ENCODE measurements at places on chromosomes 11 and 22.

- no peak for DNase-seq
These were observed 19.3 kb downstream of the HSD17B12 start for GRCh38 chr11:43699870-43700269.

DNA sequence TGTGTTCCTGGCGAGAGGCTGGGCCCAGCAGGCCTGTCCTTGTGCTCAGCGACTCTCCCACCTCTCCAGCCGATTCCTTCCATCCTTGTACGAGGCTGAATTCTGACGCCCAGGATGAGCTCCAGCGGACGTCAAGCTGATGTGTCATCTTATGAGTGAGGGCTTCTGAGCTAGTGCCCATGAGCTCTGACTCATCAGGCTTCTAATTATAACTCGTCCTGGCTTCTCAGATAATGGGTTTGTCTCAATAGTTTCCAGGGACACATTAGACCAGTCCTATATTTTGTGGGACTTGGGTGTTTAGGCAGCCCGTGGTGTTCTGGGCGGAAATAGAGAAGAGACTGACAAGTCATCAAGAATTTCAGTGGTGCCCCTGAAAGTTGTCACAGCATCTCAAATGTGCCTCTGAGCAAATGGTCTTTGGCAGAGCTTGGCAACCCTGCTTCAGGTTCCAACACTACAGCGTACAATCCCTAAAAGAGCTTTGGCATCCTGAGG lies 108.2 kb upstream of the CD44 start:
- DNase-seq = no peak

DNA sequence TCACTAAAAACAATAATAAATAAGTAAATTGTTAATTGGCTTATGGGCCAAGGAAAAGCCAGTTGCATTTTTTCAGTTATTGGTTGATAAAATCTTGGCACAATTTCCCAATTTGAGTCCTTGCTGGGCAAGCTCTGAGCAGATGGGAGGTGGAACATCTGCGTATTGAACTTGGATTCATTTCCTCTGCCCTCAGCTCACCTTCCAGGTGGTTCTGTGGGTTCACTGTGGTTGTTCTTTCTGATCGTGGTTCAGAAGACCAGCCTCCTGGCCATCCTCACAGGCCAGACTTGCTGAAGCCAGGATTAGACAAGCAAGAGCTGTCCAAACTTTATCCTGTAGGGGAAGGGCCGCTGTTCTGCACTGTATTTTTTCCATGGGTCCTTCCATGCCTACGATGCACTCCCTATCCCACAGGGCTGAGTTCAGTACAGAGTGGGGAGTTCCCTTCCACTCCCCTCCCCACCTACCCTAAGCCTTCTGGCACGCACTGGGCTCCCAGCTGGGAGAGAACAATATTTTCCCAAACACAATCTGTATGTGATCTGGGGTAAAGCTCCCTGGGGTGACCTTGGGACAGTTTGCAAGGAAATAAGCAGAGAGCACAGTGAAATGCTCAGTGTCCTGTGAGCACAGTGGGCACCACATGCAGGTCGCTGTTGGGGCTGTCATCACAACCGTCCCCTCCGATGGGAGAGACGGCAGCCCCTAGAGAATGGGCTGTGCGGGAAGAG lies 43.5 kb upstream of the TP53I11 start:
- no peak for DNase-seq

GRCh38 chr11:128624269-128625175 lies 37.2 kb upstream of the ETS1 start:
- DNase-seq = no peak

GRCh38 chr11:36095716-36096115 lies 151.9 kb downstream of the LDLRAD3 start:
- no peak for DNase-seq

DNA sequence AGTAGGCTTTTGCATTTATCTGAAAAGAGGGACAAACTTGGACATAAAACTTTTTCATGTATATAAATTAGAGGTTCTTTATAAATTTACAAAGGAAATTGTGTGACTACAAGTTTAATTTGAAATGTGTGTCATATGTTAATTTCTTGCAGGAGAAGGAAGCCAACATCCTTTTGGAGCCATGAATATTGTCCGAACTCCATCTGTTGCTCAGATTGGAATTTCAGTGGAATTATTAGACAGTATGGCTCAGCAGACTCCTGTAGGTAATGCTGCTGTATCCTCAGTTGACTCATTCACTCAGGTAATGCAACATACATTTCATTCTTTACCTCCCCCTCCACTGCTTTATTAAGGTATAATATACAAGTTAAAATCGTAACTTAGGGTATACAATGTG lies 35.2 kb downstream of the HIKESHI start:
- DNase-seq = no peak

DNA sequence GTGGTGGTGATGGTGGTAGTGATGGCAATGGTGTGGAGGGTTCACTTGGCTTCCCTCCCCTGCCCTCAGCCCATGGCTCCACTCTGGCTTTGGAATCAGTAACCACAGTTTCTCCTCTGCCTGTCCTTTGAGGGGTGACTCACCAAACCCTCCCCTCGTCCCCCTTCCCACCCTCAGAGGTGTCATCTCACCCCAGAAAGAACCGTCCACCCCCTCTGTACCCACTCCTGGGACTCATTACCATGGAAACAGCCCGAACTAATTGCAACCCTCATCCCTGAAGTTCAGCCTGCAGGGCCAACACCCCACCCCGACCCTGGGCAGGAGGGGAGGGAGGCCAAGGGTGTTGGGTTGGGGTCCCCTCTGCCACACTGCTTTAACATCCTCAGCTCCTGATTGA lies 26.6 kb downstream of the PHLDB1 start:
- DNase-seq = no peak

DNA sequence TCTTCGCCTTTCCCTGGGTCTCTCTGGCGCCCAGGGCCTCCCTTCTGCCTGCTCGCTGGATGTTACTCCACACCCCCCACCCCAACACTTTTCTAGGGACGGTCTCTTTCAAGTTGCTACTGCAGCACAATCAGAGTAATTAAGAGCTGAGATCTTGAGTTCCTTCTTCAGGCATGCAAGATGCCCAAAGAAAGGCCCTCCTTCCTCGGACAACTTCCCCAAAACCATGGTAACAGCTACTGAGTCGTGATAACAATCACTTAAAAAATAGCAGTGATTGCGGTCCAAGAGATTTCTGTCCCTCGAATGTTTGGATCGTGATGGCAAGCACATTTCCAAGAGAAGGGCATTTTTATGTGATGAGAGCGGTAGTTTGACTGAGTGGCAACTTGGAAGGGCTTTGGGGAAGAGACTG lies 638 bp upstream of the TENM4 start:
- DNase-seq = no peak

DNA sequence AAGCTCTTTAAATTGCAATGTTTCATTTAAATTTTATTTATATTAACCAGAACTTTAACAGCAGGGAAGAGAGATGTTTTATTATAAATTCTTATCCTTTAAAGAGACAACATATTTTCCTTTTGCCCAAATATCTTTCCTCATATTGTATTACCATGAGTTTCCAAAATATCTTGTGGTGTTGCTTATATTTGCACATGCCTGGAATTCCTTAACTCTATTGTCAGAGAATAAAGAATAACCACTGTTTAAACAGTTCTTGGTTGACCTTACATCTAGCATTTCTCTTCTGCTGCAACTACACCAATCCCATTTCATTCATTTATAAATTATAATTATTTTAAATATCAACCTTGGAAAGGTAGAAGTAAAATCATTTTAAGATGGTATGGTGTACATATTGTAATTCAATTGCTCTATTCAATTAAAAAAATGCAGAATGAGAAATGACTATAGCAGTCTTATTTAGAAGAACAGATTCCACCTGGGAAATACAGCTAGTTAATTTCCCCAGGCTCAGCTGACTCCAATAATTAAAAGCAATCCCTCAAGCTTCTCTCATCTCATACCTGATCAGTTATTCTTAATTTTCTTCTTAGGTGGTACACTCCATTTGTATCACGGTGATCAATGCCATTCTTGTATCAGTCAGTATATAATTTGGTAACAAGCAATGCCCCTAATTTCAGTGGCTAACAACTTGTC lies 923.3 kb downstream of the KCNA4 start:
- no peak for DNase-seq

DNA sequence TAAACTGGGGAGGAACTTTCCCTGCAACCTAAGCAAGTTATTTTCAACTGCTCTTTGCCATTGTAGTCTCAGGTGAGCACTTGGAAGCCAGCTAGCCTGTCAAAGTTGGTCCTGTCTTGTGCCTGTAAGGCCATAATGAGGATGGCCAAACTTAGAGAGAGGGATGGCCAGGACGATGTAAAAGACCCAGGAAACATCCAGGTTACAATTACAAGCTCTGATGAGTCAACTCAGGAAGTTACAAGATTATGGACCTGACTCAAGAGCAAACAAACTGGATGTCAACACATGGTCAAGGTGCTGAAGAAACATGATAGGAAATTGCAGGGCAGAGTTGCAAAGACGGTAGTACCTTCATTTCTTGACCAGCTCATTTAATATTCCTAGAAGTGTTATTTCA lies 1.6 kb downstream of the GTPBP1 start:
- no peak for DNase-seq

DNA sequence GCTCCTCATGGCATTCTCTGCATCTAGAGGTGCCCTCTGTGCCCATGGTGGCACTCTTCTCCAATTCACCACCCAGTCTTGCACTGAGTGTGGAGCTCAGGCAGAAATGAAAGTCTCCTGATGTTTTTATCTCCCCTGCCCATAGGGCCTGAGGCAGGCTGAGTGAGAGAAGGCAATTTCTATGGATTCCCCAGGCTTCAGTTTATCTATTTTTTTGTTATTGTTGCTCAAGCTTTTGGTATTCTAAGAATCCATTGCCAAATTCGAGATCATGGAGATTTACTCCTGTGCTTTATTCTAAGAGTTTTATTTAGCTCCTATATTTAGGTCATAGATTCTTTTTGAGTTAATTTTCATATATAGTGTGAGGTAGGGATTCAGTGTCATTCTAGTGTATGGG lies 40.7 kb downstream of the TSPAN18 start:
- no peak for DNase-seq

DNA sequence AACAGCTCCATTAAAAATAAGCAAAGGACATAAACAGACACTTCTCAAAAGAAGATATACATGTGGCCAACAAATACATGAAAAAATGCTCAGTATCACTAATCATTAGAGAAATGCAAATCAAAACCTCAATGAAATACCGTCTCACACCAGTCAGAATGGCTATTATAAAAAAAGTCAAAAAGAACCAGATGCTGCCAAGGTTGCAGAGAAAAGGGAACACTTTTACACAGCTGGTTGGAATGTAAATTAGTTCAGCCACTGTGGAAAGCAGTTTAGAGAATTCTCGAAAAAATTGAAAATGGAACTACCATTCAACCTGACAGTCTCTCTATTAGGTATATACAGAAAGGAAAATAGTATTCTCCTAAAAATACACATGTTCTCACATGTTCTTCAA lies 102.4 kb upstream of the FIBIN start:
- DNase-seq = no peak

- DNase-seq = no peak
These were observed 97.2 kb downstream of the JRKL start for GRCh38 chr11:96486890-96487611.

GRCh38 chr11:43467958-43468357 lies 109.2 kb downstream of the TTC17 start:
- no peak for DNase-seq

- DNase-seq = no peak
These were observed 35.5 kb downstream of the ACO2 start for GRCh38 chr22:41504397-41504796.

GRCh38 chr11:125977333-125977732 lies 31.5 kb downstream of the VSIG10L2 start:
- no peak for DNase-seq

Data from midbrain (tissue), 1 donor.